ENCODE measurements at places on chromosomes 3 and 15. TPM values are rescaled to one million over a fixed set of nuclear protein-coding genes. Genes with fewer than 3 reads are reported as not detected.

The SPINT1 gene
- 295 TPM for total RNA-seq

The RPL39L gene
- 27.5 TPM for total RNA-seq

The CFAP44 gene
- 14.4 TPM for total RNA-seq

The LMAN1L gene
- 229 TPM for total RNA-seq

The HESX1 gene
- 0.23 TPM for total RNA-seq
